ENCODE measurements at places on chromosomes 3 and 15. TPM values are rescaled to one million over a fixed set of nuclear protein-coding genes. Genes with fewer than 3 reads are reported as not detected.

DNA sequence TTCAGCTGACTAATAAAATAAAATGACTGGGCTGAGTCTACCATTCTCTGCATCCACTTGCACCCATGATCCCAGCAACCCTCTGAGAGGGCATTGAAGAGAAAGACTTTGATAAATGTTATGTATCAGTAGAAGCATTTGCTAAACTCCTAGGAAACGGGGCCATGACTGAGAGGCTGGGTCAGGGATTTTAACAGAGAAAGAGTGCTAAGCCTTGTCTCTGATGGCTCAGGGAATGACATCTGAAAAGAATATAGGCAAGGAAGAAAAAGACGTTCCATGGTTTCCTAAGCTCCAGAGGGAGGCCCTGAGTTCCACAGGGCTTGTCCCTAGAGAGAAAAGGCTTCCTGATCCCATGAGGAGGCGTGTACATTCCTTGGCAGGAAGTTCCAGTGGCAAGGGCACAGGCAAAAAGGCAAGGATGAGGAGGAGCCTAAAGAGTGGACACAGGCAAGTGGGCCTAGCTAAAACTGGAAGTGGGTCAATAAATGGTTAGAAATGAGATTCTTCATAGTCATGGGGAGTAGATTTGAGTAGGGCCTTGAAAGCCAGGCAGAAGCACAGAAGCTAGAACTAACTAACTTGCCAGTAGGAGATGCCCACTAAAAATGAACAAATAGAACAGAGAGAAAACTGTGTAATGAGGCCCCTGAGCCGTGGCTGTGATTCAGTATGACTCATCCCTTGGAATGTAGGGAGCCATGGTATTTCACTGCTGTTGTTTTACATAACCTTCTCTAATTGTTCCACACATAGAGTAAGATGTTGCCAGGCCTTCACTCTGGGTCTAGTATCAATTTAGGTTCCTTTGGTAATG, 44.9 kb upstream of the MANF start:
- no peak for DNase-seq

GRCh38 chr3:36229496-36229895, 150.8 kb upstream of the STAC start:
- DNase-seq, result no peak

DNA sequence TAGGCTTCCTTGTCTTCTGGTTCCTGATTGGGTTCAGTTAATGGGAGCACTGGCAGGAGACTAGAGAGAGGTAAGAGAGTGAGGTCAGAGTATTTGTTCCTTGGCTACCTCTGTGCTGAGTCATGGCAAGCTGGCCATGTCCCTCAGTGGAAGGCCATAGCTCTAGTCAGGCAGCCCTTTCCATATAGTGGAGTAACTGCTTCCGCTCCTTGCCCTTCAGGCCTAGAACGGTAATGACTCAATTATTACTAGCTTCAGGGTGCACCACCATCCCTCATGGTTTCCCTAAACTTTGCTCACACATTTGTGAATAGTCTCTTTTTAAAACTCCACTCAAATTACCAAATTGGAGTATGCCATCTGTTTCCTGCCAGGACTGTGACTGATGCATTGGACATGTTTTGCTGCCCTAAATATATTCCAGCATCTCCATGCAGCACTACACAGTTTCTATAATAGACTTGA, 10.5 kb upstream of the ANO10 start:
- DNase-seq, result no peak

CNTN3 gene
- total RNA-seq, result 5.7 TPM

STAB1 gene
- total RNA-seq, result 71.5 TPM

UBL7 gene
- 15.4 TPM for total RNA-seq

TMEM207 gene
- total RNA-seq, result not detected

REC114 gene
- total RNA-seq, result not detected

KLHL40 gene
- total RNA-seq, result not detected
